ENCODE measurements at places on chromosomes 13 and 19.

DNA sequence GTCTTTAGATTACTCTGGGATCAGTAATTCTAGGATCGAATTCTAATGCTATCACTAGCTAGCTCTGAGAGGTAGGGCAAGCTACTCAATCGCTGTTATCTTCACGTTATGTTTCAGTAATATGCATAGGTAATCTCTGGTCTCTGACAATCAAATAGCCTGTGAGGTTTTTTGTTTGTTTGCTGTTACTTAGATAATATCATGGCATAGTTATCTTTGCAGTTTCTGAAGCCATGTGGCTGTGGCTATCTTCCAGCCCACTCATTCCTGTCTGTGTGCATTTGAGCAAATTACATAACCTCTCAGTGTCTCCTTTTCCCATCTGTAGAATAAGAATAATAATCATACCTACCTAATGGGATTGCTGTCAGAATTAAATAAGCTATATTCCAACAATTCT is 330.2 kb downstream of the PCDH9 start:
- DNase-seq = no peak
- H3K36me3 ChIP-seq = no peaks in the 10 kb centered on the region
- no peak overlapping the region for H3K4me3 ChIP-seq
- H3K27ac ChIP-seq = no peak overlapping the region
- H3K27me3 ChIP-seq = no peaks in the 10 kb centered on the region

GRCh38 chr13:91661692-91662490 is 263.5 kb downstream of the GPC5 start:
- no peaks in the 10 kb centered on the region for H3K4me1 ChIP-seq
- H3K27me3 ChIP-seq = no peaks in the 10 kb centered on the region
- no peaks in the 10 kb centered on the region for H3K36me3 ChIP-seq
- H3K27ac ChIP-seq = no peak overlapping the region
- no peak overlapping the region for H3K4me3 ChIP-seq

- H3K27ac ChIP-seq = no peak overlapping the region
- H3K36me3 ChIP-seq = no peaks in the 10 kb centered on the region
- H3K4me3 ChIP-seq = no peak overlapping the region
- DNase-seq = no peak
- no peaks in the 10 kb centered on the region for H3K4me1 ChIP-seq
Observed at GRCh38 chr13:48866249-48866648, 109.5 kb upstream of the FNDC3A start.

DNA sequence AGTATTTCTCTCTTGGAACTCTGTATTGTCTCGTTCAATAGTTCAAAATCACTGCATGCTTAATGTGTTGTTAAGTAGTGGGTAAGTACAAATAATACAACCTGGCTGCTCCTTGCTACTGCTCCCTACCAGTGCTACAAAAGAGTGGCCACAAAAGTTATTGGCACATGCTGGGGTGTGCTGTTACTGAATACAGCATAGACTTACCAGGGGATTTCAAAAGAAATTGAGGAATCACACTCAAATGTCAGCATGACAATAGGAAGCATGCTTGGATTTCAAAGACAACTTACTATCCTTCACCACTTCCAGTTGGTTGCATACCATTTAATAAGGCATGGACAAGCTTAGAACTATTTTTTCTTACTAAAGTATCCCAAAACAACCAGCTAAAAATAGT is 1041.3 kb upstream of the SPRY2 start:
- H3K4me1 ChIP-seq = no peaks in the 10 kb centered on the region
- no peak overlapping the region for H3K27ac ChIP-seq
- no peaks in the 10 kb centered on the region for H3K36me3 ChIP-seq

DNA sequence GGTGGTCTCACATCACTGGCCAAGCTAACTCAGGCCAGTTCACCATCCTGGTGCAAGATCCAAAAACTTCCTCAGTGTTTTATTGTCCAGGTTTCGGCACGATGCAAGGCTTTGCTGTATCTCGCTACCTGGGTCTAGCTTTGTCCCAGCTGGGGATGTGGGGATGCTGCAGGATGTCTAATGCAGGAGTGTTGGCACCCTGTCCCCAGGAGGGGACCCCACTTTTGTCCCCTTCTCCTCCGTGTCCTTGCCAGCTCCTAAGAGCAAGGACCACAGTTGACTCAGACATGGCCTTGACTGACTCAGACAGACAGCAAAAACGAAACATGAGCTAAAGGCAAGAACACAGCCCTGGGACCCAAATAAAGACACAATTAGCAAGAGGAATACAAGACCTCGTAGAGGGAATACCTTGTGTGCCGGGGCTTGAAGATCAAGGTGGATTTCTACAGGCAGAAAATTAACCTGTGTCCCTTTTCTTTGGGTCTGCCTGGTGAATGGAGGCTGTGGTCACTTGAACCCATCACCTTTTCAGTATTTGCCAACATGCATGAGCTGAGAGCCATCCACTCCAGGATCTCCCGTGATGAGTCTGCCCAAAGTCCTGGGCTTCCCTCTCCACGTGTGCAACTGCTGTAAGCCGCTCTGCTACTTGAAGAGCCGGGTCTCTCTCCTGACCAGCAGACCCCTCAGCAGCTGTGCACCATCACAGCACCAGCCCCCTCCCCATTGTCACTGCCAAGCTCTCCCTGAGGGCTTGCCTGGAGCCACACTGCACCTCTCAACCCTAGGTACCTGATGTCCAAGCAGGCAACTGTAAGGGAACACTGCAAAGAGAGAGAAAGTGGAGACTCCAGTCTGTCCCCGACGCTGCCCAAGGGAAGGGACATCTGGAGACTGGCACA is 149.5 kb upstream of the ZNF507 start:
- H3K4me3 ChIP-seq = no peak overlapping the region
- DNase-seq = no peak
- no peaks in the 10 kb centered on the region for H3K4me1 ChIP-seq
- H3K27me3 ChIP-seq = peaks cover 6% of the 10 kb centered on the region
- no peaks in the 10 kb centered on the region for H3K36me3 ChIP-seq
- H3K27ac ChIP-seq = no peak overlapping the region

DNA sequence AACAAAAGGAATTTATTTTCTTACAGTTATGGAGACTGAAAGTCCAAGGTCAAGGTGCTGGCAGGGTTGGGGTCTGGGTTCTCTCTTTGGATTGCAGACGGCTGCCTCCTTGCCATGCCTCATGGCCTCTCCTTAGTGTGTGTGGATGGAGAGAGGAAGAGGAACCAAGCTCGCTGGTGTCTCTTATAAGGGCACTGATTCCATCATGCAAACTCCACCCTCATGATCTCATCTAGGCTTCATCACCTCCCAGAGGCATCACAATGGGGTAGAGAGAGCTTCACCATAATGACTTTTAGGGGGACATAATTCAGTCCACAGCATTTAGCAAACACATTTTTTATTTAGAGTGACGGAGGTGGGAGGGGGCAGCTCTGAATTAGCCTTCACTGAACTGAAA is 104.9 kb upstream of the ABCC4 start:
- H3K4me1 ChIP-seq = peaks cover 6% of the 10 kb centered on the region
- H3K27me3 ChIP-seq = peaks cover 3% of the 10 kb centered on the region
- H3K4me3 ChIP-seq = no peak overlapping the region
- no peak for DNase-seq
- no peaks in the 10 kb centered on the region for H3K36me3 ChIP-seq

GRCh38 chr13:108812165-108812564 is 182.8 kb downstream of the MYO16 start:
- H3K27me3 ChIP-seq = no peaks in the 10 kb centered on the region
- H3K4me3 ChIP-seq = no peak overlapping the region
- H3K4me1 ChIP-seq = peaks cover 3% of the 10 kb centered on the region
- peak overlapping the region; percentile 90 for H3K27ac ChIP-seq

- H3K4me1 ChIP-seq = peaks cover 4% of the 10 kb centered on the region
- no peak overlapping the region for H3K4me3 ChIP-seq
- DNase-seq = no peak
- H3K27ac ChIP-seq = no peak overlapping the region
- no peaks in the 10 kb centered on the region for H3K27me3 ChIP-seq
Observed at GRCh38 chr13:75873494-75873893, 237.4 kb downstream of the LMO7 start.

GRCh38 chr13:71632206-71632605 is 234.8 kb downstream of the DACH1 start:
- no peaks in the 10 kb centered on the region for H3K4me1 ChIP-seq
- no peak overlapping the region for H3K4me3 ChIP-seq
- H3K27ac ChIP-seq = no peak overlapping the region
- H3K36me3 ChIP-seq = no peaks in the 10 kb centered on the region
- no peaks in the 10 kb centered on the region for H3K27me3 ChIP-seq

- H3K27me3 ChIP-seq = peaks cover 6% of the 10 kb centered on the region
- no peaks in the 10 kb centered on the region for H3K36me3 ChIP-seq
Observed at GRCh38 chr13:97629601-97630272, 195.8 kb downstream of the RAP2A start.

- peaks cover 42% of the 10 kb centered on the region for H3K27me3 ChIP-seq
- no peak overlapping the region for H3K27ac ChIP-seq
- H3K4me3 ChIP-seq = no peak overlapping the region
- no peak for DNase-seq
- no peaks in the 10 kb centered on the region for H3K4me1 ChIP-seq
Observed at GRCh38 chr19:30692879-30693503, 320.8 kb downstream of the ZNF536 start.

DNA sequence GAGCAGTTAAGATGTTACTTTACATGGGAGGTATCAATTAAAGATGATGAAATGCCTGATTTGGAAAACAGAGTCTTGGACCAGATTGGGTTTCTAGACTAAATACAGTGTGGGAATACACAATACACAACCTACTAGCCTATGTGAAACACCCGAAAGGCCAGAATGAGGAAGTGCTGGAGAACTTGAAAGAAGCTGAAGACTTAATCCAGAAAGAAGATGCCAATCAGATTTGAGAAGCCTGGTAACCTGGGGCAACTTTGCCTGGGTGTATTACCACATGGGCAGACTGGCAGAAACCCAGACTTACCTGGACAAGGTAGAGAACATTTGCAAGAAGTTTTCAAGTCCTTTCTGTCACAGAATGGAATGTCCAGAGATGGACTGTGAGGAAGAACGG is 43.2 kb downstream of the N4BP2L1 start:
- H3K4me1 ChIP-seq = no peaks in the 10 kb centered on the region
- no peak for DNase-seq
- no peak overlapping the region for H3K4me3 ChIP-seq
- no peak overlapping the region for H3K27ac ChIP-seq
- peaks cover 21% of the 10 kb centered on the region for H3K36me3 ChIP-seq
- H3K27me3 ChIP-seq = no peaks in the 10 kb centered on the region

GRCh38 chr19:15555021-15555420 is 46.7 kb downstream of the CYP4F22 start:
- no peak for DNase-seq
- peak overlapping the region; percentile 69 for H3K4me3 ChIP-seq
- H3K27ac ChIP-seq = no peak overlapping the region

- H3K4me3 ChIP-seq = no peak overlapping the region
- H3K36me3 ChIP-seq = no peaks in the 10 kb centered on the region
- no peaks in the 10 kb centered on the region for H3K27me3 ChIP-seq
- H3K4me1 ChIP-seq = no peaks in the 10 kb centered on the region
- peak overlapping the region; percentile 82 for H3K27ac ChIP-seq
- DNase-seq = no peak
Observed at GRCh38 chr13:46803586-46803985, 6.6 kb upstream of the ESD start.

- no peak overlapping the region for H3K4me3 ChIP-seq
- H3K27ac ChIP-seq = no peak overlapping the region
- DNase-seq = no peak
Observed at GRCh38 chr19:42091300-42091699, 15.3 kb downstream of the ZNF574 start.

DNA sequence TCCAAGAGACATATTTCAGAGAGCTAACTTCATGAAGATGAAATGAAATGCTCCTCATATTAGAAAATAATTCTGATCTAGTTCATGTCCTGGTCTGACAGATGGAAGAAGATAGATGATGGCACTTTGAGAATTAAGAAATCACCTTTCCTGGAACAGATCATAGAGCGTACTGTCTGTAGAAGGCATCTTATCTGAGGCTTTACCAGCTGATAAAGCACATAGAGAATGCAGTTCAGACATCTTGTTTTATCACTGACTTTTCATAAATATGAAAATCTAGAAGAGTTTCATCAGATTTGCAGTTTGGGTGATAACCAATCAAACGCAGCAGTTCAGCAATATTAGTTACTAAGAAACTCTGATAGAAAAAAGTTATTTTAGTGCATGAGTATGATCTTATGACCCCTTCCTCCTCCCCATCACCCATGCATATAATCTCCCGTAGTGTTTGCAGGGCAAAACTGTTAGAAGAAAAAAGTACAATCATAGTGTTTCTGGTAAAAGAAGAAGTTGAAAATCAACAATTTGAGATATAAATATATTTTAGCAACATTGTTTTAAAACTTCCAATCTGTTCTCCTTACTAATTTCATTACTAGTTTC is 585.2 kb downstream of the PCDH9 start:
- no peak overlapping the region for H3K4me3 ChIP-seq
- peaks cover 2% of the 10 kb centered on the region for H3K4me1 ChIP-seq
- no peak overlapping the region for H3K27ac ChIP-seq
- H3K36me3 ChIP-seq = no peaks in the 10 kb centered on the region
- no peak for DNase-seq

- peaks cover 26% of the 10 kb centered on the region for H3K36me3 ChIP-seq
- no peak overlapping the region for H3K4me3 ChIP-seq
- peaks cover 24% of the 10 kb centered on the region for H3K4me1 ChIP-seq
- H3K27ac ChIP-seq = no peak overlapping the region
Observed at GRCh38 chr19:10005632-10006334, 4.5 kb downstream of the COL5A3 start.

DNA sequence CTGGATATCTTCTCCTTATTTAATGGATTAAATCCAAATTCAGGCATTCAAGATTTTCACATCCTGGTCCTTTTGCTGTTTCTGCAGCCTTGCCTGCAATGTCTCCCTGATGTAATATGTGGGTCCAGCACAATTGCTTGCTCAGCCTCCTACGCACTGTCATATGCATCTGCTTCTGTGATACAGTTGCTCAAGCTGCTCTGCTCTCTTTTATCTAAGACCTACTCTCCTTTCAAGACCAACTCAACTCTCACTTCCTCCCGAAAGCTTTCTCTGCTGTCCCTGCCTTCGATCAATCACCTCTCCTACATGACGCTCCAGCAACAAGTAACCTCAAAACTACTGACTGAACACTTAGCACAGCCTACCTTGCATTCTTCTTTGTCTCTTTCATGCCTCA is 138.2 kb downstream of the DCLK1 start:
- no peak overlapping the region for H3K27ac ChIP-seq
- H3K36me3 ChIP-seq = no peaks in the 10 kb centered on the region
- no peak for DNase-seq
- no peaks in the 10 kb centered on the region for H3K4me1 ChIP-seq

- no peaks in the 10 kb centered on the region for H3K27me3 ChIP-seq
- no peak overlapping the region for H3K27ac ChIP-seq
- no peak overlapping the region for H3K4me3 ChIP-seq
- H3K36me3 ChIP-seq = no peaks in the 10 kb centered on the region
Observed at GRCh38 chr19:51503896-51504295, 2.3 kb upstream of the SIGLEC12 start.

DNA sequence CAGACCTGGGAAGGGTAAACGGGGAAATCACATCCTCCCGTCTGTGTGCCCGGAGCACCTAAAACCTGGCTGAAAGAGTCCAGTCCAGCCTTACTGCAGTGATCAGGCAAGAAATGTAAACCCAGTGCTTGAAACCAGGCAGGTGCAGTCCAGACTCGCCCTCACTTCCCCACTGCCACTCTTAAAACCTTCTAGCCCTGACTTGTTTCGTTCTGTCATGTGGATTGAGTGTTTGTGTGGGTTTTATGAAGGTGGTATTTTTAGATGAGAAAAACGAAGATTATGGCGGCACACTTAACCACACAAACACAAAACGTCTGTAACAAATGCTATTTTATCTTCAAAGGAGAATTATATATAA is 839 bp upstream of the CKAP2 start:
- H3K4me3 ChIP-seq = peak overlapping the region; percentile 83
- H3K4me1 ChIP-seq = peaks cover 9% of the 10 kb centered on the region
- peaks cover 3% of the 10 kb centered on the region for H3K36me3 ChIP-seq
- H3K27me3 ChIP-seq = no peaks in the 10 kb centered on the region

All from mesenchymal stem cell (in vitro differentiated cells and primary cell).